Mammary epithelial cell (primary cell): ENCODE measurements at places on chromosomes 5 and 9.
A peak's percentile ranks its signal among the peaks of the same experiment; 100 is the strongest.

DNA sequence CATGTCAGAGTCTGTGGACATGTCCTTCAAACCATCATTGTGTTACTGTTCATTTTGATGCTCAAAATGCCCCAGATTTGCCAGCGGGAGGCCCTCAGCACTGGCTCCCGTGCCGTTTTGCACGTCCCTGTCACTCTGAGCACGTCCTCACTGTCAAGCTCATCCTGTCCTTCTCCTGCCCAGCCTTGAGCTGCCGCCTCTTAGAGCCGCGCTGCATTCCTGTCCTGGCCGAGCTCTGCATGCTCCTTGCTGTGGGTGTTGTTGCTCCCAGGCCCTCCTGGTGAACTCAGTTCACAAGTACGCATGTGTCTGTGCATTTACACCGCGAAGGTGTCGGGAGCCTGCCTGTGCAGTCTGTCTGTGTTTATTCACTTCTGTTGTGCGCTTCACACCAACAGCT is 62.2 kb downstream of the WNK2 start:
- no peak for DNase-seq

DNA sequence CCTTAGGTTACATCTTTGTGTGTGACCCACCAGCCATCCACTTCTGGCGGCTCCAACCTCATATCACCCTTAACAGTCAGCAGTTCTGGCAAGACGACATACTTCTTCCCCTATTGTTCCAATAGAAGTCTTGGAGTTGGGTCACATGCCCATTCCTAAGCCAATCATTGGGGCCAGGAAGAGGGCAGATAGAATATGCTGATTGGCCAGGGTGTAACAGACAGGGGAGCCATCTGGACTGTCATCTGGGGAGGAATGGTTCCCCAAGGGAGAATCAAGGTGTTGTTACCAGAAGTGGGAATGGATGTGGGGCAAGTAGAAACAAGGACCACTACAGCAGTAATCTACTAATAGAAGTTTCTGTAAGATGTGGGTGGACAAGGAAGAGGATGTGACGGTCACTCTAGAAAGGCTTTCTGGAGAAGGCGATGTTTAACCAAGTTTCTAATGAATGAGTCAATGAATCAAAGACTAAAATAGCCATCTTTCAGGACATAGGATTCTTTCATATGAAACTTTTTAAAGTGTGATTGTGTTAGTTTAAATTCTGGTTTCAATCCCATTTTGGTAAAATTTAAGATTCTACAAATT is 200.4 kb downstream of the ARHGAP26 start:
- DNase-seq, result no peak

DNA sequence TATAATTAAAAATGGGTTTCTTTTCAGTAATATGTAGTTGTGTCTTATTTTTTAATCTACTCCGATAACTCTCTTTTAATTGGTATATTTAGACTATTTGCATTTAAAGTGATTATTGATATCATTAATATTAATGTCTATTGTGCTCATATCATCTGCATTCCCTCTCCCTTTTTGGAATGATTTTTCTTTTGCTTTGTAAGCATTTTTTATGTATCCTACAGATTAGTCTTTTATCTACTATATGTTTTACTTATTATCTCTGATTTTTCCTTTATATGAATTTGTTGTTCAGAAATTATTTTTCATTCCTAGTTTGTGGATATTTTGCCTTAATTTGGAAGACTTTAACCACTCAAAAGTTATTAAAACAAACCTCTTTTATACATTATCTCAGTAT is 34.0 kb downstream of the NDUFS4 start:
- DNase-seq, result no peak

GRCh38 chr5:136192015-136192525 is 892 bp downstream of the SMIM32 start:
- no peak for DNase-seq

DNA sequence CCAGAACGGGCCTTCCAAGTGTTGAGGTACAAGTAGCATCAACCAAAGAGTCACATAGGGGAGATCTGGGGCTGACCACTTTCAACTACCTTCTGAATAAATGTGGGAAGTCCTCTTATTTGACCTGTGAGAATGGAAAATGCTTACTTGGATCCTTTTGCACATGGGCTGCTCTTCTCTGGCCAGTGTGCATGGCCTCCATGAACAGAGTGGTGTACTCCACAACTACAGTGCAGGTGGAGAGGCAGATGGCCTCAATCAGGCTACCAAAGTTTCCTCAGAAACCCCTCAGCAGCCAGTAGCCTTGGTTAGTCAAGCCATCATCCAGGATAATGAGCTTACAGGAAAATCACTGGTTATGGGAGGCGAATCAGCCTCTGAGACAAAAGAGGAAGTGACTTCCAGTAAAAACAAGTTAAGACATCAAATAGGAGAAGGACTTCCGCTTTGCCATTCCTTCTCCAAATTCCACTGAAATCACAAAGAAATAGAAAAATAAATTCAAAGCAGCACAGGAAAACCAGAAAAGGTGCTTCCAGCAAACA is 18.3 kb upstream of the FCHO2 start:
- no peak for DNase-seq

DNA sequence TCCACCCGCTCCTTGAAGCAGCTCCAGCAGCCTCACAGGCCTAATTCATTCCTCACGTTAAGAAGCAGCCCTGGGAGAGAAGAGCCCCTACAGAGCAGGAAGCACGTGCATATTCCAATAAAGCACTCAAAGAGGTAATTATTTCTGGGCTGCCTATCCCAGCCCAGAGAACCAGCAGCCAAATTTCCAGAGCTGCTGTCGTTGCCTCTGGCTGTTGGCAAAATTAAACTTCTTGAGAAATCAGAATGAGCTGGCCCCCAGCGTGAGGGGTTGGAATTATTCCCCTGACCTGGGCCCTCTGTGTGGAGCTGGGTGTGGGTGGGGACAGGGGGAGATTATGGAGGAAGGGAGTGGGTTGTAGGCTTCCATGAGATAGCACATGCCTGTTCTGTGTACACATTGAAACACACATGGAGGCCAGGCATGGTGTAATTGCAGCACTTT is 86.8 kb upstream of the HSPA9 start:
- DNase-seq, result no peak

GRCh38 chr5:104965006-104965405 is 1402.4 kb upstream of the NUDT12 start:
- DNase-seq, result no peak

GRCh38 chr5:25448646-25449045 is 803.9 kb upstream of the CDH10 start:
- no peak for DNase-seq

- no peak for DNase-seq
Observed at GRCh38 chr5:32543291-32543690, 42.1 kb upstream of the SUB1 start.

- no peak for DNase-seq
Observed at GRCh38 chr5:76571559-76571958, 51.6 kb downstream of the F2RL2 start.

GRCh38 chr5:120985526-120985925 is 521.4 kb downstream of the PRR16 start:
- no peak for DNase-seq

DNA sequence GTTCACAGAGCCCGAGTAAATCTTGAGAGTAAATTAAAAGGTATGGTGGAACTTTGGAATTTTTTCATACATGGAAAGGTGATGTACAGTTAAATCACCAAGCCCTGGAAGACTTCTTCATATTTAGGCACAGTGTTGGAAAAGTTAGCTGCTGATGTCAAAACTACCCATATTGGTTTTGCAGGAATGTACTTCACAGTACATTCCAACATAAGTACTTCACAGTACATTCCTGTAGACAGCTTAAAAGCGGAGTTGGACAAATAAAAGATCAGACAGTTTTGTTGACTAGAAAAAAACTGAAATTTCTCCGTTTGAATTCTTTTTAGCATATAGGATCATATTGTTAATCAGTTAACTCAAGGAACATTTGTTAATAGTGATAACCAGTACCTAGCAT is 1.8 kb downstream of the RANBP17 start:
- DNase-seq, result no peak

DNA sequence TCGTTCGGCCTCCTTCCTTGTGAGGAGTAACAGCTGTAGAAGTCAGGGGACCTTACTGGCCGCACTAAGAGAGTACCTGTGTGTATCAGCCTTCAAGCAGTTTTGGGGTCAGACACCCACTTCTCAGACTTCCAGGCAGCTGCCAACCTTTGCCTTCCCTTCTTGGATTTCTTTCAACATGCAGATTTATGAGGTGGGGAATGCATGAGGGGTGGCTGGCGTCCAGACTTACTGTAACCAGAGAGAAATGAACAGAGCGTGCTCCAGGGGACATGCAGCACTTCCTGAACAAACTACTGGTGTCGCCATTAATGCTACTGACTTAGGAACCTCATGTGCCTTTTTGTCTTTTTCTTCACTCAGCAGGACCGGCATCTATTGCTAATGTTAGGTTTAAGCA is 46.7 kb downstream of the INSYN2B start:
- DNase-seq, result no peak

DNA sequence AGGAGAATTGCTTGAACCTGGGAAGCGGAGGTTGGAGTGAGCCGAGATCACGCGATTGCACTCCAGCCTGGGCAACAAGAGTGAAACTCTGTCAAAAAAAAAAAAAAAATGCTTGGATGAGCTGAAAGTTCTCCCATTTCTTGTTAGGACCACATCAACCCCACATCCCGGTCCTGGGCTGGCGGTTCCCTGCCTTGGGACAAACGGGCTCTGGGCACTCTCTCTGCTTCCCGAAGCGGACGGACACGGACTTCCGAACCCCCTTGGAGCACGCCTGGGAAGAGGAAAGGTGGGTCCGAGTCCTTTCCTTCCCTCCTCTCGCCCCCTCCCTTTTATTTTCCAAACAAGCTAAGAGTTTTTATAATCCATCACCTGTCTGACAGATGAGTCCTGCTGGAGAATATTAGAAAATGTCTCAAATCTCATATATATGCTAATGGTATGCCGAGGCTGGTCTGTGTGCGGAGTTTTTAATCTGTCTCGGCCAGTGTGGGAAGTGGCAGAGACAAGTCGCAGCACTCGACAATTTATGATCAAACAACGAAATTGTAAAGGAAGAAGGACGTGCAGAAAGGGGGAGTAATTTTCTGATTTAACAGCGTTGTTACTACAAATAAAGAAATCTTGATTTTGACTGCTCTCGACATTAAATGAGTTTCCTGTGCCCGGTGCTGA is 257.9 kb upstream of the IRX4 start:
- DNase-seq, result no peak

DNA sequence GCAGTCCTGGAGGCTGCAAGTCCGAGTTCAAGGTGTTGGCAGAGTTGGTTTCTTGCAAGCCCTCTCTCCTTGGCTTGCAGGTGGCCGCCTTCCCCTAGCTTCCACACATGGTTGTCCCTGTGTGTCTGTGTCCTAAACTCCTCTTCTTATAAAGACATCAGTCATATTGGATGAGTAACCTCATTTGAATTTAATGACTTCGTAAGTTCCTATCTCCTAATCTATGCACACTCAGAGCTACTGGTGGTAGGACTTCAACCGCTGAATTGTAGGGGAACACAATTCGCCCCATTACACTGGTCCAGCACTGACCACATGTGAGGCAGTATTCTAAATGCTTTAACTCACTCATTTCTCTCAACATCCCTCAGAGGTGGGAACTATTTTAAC is 25.9 kb upstream of the ADAMTS2 start:
- no peak for DNase-seq

- DNase-seq, result peak; percentile 30
Observed at GRCh38 chr9:89969881-89970639, 365.2 kb downstream of the GADD45G start.

GRCh38 chr9:132381966-132382541 is 24.6 kb downstream of the TTF1 start:
- no peak for DNase-seq

DNA sequence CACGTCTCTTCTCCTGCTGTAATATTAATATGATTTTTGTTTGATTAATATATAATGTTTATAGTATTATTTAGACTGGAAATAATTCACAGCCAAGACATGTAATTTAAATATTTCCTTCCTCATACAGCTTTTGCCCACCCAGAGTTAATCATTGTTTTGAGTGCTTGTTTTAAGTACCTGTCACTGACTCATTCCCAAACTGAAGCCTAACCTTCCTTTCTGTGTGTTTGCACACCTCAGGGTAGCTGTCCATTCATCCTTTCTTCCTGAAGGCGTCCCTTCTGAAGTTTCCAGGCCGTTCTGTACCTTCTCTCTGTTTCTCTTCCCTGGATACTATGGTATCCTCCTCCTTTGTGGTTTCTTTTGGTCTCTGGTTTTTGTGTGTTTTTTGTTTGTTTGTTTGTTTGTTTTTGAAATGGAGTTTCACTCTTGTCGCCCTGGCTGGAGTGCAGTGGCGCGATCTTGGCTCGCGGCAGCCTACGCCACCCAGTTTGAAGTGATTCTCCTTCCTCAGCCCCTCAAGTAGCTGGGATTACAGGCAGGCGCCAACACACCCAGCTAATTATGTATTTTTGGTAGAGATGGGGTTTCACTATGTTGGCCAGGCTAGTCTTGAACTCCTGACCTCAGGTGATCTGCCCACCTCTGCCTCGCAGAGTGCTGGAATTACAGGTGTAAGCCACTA is 312.4 kb downstream of the DOCK8 start:
- DNase-seq, result no peak

DNA sequence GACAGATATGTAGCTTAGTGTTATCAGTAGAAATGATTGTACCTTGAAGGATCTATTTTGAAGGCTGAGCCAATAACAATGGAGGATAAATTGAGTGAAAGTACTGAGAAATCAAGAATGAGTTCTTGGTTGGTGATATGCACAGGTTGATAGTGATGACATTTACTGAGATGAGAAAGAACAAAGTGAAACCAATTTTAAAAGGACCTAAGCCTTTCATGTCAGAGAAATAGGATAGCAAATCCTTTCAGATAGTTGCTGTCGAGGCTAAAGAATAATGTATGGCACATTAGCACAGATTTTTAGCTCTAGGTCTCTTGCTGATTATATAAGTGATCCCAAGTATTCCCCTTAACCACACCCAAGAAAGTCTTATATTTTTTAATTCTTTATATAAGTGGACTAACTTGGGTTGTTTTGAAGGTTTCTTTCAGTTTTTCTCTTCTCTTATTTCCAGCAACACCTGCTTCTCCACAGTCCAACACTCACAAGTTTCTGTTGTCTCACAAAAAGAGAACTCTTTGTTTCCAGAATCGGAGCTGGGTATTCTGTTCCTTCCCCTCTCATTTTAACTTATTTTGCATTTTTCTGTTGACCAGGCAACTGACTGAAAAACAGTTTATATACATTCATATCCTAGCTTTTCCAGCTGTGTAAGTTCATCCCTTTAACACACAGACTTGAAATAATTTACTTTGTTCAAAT is 286.9 kb upstream of the ATP10B start:
- no peak for DNase-seq

- no peak for DNase-seq
Observed at GRCh38 chr9:13424204-13424603, 144.7 kb upstream of the MPDZ start.

- no peak for DNase-seq
Observed at GRCh38 chr5:137611794-137612435, 112.8 kb upstream of the SPOCK1 start.
